ENCODE measurements at places on chromosomes 4 and X.

GRCh38 chr4:48033825-48034413, 17.3 kb downstream of the NIPAL1 start:
- no peak for DNase-seq

DNA sequence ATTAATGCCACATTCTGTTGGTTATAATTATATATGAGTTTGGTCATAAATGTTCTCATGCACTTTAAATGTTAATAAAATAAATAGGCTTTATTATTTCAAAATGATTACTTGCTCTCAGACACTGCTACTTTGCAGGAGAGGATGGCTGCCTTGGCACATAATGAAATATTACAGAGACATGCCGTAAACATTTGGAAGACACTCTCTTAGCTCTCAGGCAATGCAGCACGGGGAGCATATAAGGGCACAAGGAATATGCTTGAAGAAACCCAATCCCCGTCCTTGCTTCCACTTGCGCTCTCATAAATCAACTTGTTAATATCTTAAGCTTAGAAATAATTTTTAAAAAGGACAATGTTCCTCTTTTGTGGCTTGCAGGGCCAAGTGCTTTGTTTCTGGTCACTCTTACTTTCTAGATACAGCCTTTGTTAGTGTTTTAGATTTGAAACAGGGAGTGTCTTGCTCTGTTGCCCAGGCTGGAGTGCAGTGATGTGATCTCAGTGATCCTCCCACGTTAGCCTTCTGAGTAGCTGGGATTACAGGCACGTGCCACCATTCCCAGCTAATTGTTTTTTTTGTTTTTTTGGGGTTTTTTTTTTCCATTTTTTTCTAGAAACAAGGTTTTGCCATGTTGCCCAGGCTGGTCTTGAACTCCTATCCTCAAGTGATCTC, 445.0 kb downstream of the SPRY1 start:
- DNase-seq = no peak

DNA sequence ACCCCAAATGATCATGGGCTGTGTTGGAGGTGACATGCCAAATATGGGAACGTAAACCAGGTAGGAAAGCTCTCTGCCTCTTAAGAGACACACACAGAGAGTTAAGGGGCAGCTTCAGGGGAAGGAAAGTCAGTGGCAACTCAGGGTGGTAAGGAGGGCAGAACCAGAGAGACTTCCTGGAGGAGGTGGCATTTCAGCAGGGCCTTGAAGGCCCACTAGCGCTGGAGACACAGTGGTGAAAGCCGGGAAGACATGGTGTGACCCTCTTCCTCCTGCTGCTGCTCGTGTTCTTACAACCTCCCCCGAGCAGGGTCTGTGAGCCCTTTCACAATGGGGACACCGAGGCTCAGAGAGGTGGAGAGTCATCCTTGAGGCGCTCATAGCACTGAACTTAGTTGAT, 68.2 kb downstream of the SORCS2 start:
- no peak for DNase-seq

DNA sequence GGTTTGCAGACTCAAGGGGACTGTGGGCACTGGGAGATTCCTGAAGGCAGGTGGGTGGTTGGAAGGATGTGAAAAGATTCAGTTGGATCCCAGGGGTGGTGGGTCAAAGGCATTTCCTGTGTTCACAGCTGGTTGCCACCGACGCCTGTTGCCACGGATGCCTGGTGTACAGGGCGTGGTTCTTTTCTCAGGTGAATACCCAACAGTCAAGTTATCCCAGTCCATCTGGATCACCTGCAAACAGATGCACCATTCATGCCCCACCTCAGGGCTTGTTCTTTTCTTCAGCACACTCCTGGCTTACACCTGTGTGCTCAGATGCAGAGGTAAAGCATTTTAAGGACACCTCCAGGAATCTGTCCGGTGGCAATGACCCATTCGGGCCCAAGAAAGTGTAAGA, 55.8 kb upstream of the SHOX start:
- no peak for DNase-seq

DNA sequence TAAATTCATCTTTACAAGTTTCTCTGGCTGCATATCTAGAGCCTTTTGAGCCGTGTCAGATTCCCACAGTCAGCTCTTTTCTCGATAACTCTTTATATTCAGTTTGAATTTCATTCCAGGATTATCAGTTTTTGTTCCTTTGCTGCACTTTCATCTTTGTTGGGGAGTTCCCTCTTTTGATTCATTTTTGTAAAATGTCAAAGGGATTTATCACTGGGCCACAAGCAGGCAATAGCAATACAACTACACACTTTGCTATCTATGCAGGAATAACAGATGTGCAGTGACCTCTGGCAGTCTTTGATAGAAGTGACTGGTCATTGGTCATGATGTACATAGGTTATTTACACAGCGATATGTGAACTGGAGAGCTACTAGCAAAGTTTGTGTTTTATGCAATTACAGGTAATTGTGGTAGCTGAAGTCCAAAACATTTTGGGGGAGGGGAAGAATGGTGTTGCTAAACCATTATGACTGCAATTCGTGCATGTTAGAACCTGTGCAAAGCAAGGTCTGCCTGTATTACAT, 43.8 kb downstream of the HPGDS start:
- no peak for DNase-seq

- no peak for DNase-seq
Measured at GRCh38 chr4:38242822-38243387, 282.7 kb downstream of the PTTG2 start.

DNA sequence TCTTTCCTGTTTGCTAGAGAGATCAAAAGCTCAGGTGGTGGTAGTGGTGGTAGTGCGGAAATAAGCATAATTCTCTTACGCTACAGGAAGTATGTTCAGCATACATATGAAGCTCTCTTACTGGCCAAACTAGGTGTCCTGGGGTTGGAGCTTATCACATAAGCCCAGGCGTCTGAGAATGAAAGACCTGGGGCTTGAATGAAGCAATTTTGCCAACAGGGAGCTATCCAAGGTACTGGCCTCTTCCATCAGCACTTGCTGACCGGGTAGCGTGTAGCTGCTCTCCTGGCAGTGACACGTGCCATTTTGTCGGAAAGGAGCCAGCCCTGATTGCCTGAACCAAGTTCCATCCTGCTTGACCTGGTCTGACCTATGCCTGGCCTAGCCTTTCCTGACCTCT, 65.9 kb upstream of the HPF1 start:
- DNase-seq = peak; percentile 48

DNA sequence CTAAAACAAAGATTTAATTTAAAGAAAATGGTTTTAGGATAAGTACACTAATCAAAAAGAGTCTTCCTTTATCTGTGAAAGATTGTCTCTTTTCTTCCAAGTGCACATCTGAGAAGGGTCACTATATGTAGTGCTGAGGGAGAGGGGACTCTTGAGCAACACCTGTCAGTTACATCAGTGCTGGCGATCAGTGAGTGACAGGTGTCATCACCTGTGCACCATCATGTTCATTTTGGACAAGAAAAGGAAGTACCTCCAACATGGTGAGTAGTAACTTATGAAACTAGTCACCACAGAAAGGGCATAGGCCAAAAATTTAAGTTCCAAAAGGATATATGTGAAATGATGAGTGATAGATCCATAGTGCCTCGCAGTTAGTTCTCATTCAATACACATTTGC, 55.7 kb downstream of the MCUB start:
- DNase-seq = no peak

GRCh38 chr4:41110050-41110449, 104.3 kb downstream of the APBB2 start:
- DNase-seq = no peak

DNA sequence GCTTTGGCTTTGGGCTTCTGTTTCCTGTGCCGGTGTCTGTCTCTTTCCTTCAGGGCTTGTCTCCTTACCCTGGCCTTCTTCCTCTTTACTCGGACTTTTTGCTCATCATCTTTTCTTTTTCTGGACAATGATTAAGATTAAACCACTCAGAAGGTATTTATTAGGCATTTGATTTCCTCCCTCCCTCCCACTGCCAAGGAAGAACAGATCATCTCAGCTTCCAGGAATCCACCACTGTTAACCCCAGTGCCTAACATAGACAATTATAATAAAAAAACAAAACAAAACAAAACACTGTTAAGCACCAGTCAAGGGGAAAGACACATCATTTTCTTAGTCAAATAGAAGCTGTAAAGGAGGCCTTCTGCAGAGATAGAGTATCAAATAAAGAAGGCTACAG, 16.6 kb downstream of the PGRMC1 start:
- no peak for DNase-seq

DNA sequence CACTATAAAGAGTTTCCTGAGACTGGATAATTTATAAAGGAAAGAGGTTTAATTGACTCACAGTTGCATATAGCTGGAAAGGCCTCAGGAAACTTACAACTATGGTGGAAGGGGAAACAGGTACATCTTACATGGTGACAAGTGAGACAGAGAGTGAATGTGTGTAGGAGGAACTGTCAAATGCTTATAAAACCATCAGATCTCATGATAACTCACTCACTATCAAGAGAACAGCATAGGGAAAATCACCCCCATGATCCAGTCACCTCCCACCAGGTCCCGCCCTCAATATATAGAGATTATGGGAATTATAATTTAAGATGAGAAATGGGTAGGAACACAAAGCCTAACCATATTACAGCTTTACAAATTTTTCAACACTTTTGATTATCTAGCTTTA, 266.0 kb downstream of the DTHD1 start:
- no peak for DNase-seq

DNA sequence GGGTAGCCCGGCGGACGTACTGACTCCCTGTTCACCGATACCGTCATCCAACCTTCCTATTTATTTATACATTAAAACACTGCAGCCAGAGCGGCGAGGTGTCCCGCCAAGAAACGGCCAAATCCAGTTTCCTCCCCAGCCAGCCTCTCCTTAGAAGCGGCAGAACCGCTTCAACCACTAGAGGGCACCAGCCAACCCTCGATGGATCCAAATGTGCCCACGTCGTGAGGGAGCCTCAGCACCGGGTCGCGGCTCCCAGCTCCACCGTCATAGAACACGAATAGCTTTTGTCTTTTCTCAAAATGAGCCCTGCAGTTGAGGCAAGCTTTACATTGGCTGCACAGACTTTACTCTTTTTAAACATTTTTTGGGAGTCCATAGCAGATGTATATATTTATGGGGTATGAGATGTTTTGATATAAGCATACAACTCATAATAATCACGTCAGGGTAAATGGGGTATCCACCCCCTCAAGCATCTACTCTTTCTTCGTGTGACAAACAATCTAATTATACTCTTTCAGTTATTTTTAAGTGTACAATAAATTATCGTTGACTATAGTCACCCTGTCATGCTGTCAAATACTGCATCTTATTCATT, 13.0 kb upstream of the HELT start:
- no peak for DNase-seq
